Central memory CD8-positive, alpha-beta T cell (primary cell): ENCODE measurements at places on chromosomes 5 and 9.

- H3K4me1 ChIP-seq: peaks cover 13% of the 10 kb centered on the region
- H3K27me3 ChIP-seq: no peaks in the 10 kb centered on the region
- no peak overlapping the region for H3K4me3 ChIP-seq
- DNase-seq: no peak
Observed at GRCh38 chr9:32434892-32435291, 50.4 kb downstream of the ACO1 start.

GRCh38 chr5:40689438-40689837 is 9.7 kb downstream of the PTGER4 start:
- peak overlapping the region; percentile 90 for H3K27ac ChIP-seq
- no peaks in the 10 kb centered on the region for H3K27me3 ChIP-seq
- peak overlapping the region; percentile 17 for H3K4me3 ChIP-seq
- H3K4me1 ChIP-seq: peaks cover 71% of the 10 kb centered on the region

DNA sequence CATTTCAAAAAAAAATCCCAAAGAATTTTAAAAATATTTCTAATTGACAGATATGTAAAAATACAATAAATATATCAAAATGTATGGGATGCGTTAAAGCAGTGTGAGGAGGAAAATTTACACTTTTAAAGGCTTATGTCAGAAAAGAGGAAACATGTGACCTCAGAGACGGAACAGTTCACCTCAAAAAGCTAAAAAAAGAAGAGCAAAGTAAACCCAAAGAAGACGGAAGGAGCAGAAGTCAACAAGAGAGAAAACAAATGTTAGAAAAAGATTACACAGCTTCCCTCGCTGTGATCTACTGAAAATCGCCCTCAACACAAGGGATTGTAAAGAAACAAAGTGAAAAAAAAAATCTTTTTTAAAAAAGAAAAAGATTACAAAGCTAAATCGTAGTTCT is 186.9 kb downstream of the AUH start:
- H3K4me1 ChIP-seq: peaks cover 38% of the 10 kb centered on the region
- peak overlapping the region; percentile 10 for H3K27ac ChIP-seq
- no peak for DNase-seq
- H3K4me3 ChIP-seq: peak overlapping the region; percentile 14

DNA sequence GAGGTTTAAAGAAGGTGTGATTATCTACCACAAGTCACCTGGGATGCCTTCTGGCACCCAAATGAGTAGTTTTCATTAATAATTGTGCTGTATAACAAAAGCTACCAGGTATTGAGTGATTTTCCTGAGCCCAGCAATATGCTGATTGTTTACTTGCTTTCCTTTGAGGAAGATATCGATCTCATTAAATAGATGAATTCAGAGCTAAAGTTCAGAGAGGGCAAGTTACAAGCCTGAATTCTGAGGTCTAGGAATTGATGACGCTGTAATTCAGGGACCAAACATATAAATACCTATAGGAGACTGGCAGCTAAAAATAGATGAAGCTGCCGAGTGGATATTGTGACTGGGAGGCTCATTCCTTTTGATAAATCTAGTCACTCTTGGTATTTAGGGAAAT is 1.1 kb downstream of the ERCC6L2 start:
- no peak overlapping the region for H3K4me3 ChIP-seq
- no peaks in the 10 kb centered on the region for H3K27me3 ChIP-seq
- peaks cover 15% of the 10 kb centered on the region for H3K4me1 ChIP-seq

GRCh38 chr9:131690941-131691573 is 48.8 kb downstream of the RAPGEF1 start:
- peak overlapping the region; percentile 38 for H3K27ac ChIP-seq
- H3K4me3 ChIP-seq: peak overlapping the region; percentile 62
- H3K36me3 ChIP-seq: peaks cover 12% of the 10 kb centered on the region
- no peaks in the 10 kb centered on the region for H3K27me3 ChIP-seq
- H3K4me1 ChIP-seq: peaks cover 91% of the 10 kb centered on the region
- no peak for DNase-seq

DNA sequence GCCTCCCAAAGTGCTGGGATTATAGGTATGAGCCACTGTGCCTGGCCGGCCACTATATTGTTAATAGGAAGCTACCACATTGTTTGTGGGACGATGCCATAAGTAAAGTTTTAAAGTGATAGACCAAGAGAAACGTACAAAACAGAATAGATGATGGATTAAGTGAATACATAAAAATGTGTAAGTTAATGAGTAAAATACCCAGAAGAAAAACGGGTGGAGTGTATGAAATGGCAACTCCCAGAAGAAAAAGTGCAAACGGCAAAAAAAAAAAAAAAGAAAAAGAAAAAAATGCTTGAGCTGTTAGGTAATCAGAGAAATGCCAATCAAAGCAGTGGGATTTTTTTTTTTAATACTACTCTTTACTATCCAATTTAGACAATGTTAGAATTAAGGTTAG is 246.0 kb downstream of the PDZD2 start:
- H3K36me3 ChIP-seq: no peaks in the 10 kb centered on the region
- H3K4me1 ChIP-seq: no peaks in the 10 kb centered on the region
- peaks cover 31% of the 10 kb centered on the region for H3K27me3 ChIP-seq

DNA sequence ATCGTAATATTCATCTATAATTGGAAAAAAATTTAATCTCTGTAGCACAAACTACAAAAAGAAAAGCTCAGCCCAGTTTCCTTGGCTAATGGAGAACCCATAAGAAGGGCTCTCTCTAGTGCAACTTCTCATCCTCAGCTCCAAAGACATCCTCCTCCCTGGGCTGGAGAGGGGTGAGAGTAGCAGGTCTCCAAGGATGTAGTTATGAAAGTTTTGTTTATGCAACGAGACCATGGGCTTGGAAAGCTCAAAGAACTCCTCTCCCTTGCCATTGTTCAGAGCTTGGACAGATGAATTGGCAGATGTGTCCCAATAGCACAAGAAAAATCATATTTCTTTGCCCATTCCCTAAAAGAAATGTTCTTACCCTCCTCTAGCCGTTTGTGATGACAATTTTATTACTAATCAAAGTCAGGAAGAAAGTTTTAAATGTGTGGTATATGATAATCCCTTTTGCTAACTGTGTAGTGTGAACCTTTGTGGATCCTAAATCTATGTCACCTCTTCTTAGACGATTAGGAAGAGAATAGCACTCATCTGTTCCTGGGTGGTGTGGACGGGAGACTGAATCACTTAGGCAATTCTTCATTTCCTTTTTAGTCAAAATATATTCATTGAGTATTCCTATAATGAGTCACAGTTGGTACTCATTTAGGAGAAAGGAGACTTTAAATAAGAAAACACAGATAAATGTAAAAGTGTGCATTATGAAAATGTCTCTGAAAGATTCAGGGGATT is 52.2 kb downstream of the GARNL3 start:
- no peak for DNase-seq
- H3K27ac ChIP-seq: no peak overlapping the region
- H3K36me3 ChIP-seq: no peaks in the 10 kb centered on the region
- H3K27me3 ChIP-seq: no peaks in the 10 kb centered on the region
- no peak overlapping the region for H3K4me3 ChIP-seq
- no peaks in the 10 kb centered on the region for H3K4me1 ChIP-seq

- no peak overlapping the region for H3K27ac ChIP-seq
- H3K27me3 ChIP-seq: no peaks in the 10 kb centered on the region
- H3K4me1 ChIP-seq: peaks cover 29% of the 10 kb centered on the region
- no peaks in the 10 kb centered on the region for H3K36me3 ChIP-seq
- DNase-seq: no peak
- no peak overlapping the region for H3K4me3 ChIP-seq
Observed at GRCh38 chr5:87103616-87104287, 163.9 kb upstream of the RASA1 start.

GRCh38 chr9:135815830-135816650 is 91.3 kb downstream of the CAMSAP1 start:
- no peak overlapping the region for H3K27ac ChIP-seq
- no peaks in the 10 kb centered on the region for H3K4me1 ChIP-seq
- peaks cover 49% of the 10 kb centered on the region for H3K36me3 ChIP-seq
- no peak overlapping the region for H3K4me3 ChIP-seq
- H3K27me3 ChIP-seq: no peaks in the 10 kb centered on the region

GRCh38 chr5:59542851-59543820 is 350.4 kb downstream of the PDE4D start:
- no peak for DNase-seq
- H3K27me3 ChIP-seq: no peaks in the 10 kb centered on the region
- H3K36me3 ChIP-seq: no peaks in the 10 kb centered on the region
- H3K4me1 ChIP-seq: no peaks in the 10 kb centered on the region

GRCh38 chr5:77305222-77305846 is 94.9 kb downstream of the PDE8B start:
- H3K4me3 ChIP-seq: no peak overlapping the region
- peaks cover 48% of the 10 kb centered on the region for H3K27me3 ChIP-seq
- H3K36me3 ChIP-seq: no peaks in the 10 kb centered on the region
- no peak for DNase-seq
- peak overlapping the region; percentile 33 for H3K27ac ChIP-seq

- H3K4me1 ChIP-seq: peaks cover 24% of the 10 kb centered on the region
- peak; percentile 54 for DNase-seq
- H3K27me3 ChIP-seq: no peaks in the 10 kb centered on the region
- peak overlapping the region; percentile 79 for H3K4me3 ChIP-seq
- H3K36me3 ChIP-seq: peaks cover 12% of the 10 kb centered on the region
Observed at GRCh38 chr9:129496473-129497004, 124.4 kb downstream of the C9orf50 start.

GRCh38 chr9:133189826-133190225 is 19.2 kb downstream of the OBP2B start:
- no peak for DNase-seq
- H3K4me3 ChIP-seq: no peak overlapping the region
- no peak overlapping the region for H3K27ac ChIP-seq
- peaks cover 10% of the 10 kb centered on the region for H3K4me1 ChIP-seq
- H3K27me3 ChIP-seq: peaks cover 44% of the 10 kb centered on the region

- no peaks in the 10 kb centered on the region for H3K4me1 ChIP-seq
- no peak overlapping the region for H3K27ac ChIP-seq
- DNase-seq: no peak
- peaks cover 29% of the 10 kb centered on the region for H3K27me3 ChIP-seq
- peaks cover 2% of the 10 kb centered on the region for H3K36me3 ChIP-seq
Observed at GRCh38 chr5:135650081-135650480, 71.3 kb upstream of the CXCL14 start.

DNA sequence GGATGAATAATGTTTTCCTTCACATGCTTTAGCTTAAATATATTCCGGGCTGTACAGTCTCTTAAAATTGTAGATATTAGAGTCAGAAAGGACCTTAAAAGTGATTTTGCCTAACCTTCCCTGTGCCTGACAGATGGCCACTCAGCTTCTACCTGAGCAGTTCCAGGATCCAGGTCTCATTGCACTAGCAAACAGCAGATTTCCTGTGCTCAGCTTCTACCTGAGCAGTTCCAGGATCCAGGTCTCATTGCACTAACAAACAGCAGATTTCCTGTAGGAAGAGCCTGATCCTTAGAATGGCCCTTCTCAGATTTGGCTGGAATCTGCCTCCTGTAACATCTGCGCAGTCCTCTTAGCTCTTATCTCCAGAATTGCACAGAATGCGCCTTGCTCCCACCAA is 219.8 kb downstream of the AOPEP start:
- no peak overlapping the region for H3K4me3 ChIP-seq
- peaks cover 2% of the 10 kb centered on the region for H3K36me3 ChIP-seq
- DNase-seq: no peak
- H3K27me3 ChIP-seq: no peaks in the 10 kb centered on the region

- H3K27ac ChIP-seq: no peak overlapping the region
- no peak for DNase-seq
Observed at GRCh38 chr5:84673785-84674184, 289.1 kb upstream of the EDIL3 start.

DNA sequence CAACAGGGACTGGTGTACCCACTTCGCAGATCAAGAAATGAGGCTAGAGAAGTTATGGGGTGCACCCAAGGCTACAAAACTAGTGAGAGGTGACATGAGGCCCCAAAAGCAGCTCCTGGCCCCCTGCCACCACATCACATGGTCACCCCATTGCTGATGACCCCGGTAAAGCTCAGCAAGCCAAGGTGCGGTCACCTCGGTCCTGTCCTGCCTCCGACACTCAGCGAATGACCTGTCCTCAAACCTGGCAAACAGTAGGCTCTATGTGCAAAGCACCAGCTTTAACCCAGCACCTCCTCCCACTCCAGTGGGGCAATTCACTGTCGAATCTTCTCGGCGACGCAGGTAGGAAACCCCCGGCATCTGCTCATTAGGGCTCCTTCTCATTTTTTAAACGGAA is 307.4 kb downstream of the RAB3C start:
- H3K4me1 ChIP-seq: peaks cover 19% of the 10 kb centered on the region
- DNase-seq: no peak
- H3K36me3 ChIP-seq: peaks cover 3% of the 10 kb centered on the region

GRCh38 chr5:78499485-78499884 is 139.1 kb downstream of the SCAMP1 start:
- peaks cover 1% of the 10 kb centered on the region for H3K36me3 ChIP-seq
- no peak for DNase-seq
- peaks cover 82% of the 10 kb centered on the region for H3K27me3 ChIP-seq
- H3K27ac ChIP-seq: no peak overlapping the region

GRCh38 chr5:67118050-67118620 is 78.5 kb downstream of the CD180 start:
- no peak overlapping the region for H3K4me3 ChIP-seq
- no peaks in the 10 kb centered on the region for H3K4me1 ChIP-seq
- peaks cover 4% of the 10 kb centered on the region for H3K36me3 ChIP-seq
- DNase-seq: no peak

DNA sequence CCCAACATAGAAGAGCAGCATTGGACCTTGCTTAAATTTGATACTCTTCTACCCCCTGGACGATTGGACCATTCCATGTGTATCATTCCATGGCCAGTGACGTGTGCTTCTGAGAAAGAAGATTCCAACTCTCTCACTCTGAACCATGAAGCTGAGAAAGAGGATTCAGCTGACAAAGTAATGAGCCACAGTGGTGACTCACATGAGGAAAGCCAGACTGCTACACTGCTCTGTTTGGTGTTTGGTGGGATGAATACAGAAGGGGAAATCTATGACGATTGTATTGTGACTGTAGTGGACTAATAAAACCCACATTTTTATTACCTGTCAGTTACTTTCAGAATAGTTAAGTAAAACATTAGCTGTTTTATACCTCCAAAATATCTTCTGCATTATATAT is 7.5 kb downstream of the HSPA5 start:
- H3K4me1 ChIP-seq: peaks cover 30% of the 10 kb centered on the region
- H3K27me3 ChIP-seq: no peaks in the 10 kb centered on the region
- H3K4me3 ChIP-seq: no peak overlapping the region

DNA sequence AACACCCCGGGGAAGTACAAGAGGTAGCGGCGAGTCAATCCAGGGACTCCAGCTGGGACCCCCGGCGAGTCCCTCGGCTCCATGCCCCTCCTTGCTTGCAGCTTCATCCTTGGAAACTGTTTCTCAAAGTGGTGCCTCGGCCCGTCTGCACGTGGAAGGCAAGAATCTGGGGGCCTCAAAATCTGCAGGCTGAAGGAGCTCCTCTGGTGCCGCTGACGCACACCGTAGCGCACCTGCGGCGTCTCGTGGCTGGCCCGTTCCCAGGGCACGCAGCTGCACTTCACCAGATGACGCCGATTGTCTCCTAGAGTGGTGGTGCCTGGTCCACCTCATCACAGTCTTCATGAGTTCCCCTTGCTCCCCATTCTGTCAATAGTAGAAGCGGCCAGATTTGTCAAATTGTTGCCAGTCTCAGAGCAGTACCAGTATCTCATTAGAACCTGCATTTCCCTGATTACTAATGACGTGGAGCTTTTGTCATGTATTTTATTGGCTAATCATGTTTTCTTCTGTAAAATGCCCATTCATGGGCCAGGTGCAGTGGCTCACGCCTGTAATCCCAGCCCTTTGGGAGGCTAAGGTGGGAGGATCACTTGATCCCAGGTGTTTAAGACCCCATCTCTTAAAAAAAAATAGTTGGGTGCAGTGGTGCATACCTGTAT is 38.6 kb downstream of the GTF3C4 start:
- H3K4me3 ChIP-seq: no peak overlapping the region
- H3K36me3 ChIP-seq: no peaks in the 10 kb centered on the region
- H3K4me1 ChIP-seq: no peaks in the 10 kb centered on the region
- DNase-seq: no peak
- H3K27me3 ChIP-seq: peaks cover 71% of the 10 kb centered on the region
